Activated CD8-positive, alpha-beta T cell treated with anti-CD3 and anti-CD28 coated beads, Interleukin-2, amount 10 ng/mL, durations not matched to agents 7 days and 5 days (primary cell): ENCODE measurements at places on chromosomes 3 and 15.

- no peak for DNase-seq
Observed at GRCh38 chr3:159928666-159929065, 60.0 kb upstream of the IL12A start.

- DNase-seq: no peak
Observed at GRCh38 chr3:143445118-143445517, 325.5 kb downstream of the CHST2 start.

GRCh38 chr15:45414215-45414885 is 36.0 kb upstream of the GATM start:
- DNase-seq: no peak

DNA sequence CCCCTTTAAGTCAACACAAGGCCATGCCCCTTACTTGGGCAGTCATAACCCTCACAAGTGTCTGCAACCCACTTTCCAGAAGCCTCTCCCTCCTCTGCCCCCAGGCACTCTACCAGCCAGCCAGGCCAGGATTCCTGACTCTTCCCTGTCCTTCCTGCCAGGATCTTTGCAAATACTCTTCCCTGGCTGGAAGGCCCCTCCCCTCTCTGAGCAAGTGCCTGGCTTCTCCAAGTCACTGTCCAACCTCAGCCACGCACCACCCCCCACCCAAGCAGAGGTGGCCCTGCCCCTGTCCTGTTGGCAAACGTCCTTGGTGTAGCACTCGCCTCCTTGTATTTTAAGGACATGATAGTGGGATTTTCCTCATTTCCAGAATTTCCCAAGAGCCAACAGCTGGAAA is 54.7 kb upstream of the USP3 start:
- DNase-seq: no peak

GRCh38 chr3:29576181-29576580 is 295.3 kb downstream of the RBMS3 start:
- DNase-seq: no peak

DNA sequence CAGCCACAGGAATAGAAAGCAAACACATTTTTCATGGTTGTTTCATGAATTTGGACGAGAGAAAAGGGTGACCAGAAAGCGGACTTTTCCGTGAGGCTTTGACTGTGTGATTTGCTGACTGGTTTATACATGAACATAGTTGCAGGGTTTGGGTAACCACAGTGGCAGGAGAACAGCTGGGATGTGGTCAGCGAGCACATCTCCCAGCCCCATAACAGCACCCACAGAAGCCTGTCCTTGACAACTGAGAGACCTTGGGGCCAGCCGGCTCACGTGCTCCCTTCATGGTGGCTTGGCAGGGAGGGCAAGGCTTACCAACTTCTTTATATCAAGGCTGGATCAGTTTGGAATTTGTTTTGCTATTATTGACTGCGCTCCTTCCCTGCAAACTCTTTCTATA is 13.2 kb upstream of the RGMA start:
- DNase-seq: no peak

- no peak for DNase-seq
Observed at GRCh38 chr3:13025090-13025489, 48.1 kb downstream of the IQSEC1 start.
